ENCODE measurements at places on chromosomes 1 and 21. TPM values are rescaled to one million over a fixed set of nuclear protein-coding genes. Genes with fewer than 3 reads are reported as not detected.

DNA sequence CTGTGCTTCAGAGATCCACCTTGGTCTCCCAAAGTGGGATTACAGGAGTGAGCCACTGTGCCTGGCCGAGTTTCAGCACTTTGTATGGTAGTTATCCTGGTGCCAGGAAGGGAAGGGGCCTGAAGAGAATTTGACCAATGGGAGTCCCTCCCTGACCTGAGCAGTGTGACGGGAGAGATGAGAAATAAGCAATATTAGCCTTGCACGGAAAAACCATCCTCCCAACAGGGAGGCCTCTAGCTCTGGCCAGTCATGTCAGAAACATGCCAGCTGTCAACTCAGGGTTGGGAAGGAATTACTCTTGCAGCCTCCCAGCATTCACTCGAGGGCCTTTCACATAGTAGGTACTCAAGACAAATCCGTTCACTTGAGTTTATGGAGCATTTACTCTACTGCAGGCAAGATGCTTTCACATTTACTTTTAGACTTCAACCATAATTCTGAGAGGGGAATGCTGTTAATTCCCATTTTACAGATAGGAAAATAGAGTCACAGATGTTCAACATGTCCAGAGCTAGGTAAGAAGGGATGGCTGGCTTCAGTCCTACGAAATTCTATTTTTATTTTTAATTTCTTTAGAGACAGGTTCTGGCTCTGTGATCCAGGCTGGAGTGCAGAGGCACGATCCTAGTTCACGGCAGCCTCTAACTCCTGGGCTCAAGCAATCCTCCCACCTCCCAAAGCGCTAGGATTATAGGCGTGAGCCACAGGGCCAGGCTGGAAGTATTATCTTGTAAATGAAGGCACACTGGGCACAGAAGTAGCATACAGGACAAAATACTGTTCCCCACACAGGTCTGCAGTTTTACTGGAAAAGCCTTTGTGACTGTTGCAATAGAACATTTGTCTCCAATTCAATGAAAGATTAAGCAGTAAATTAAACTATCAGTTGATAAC is 3.2 kb upstream of the ATP13A2 start:
- peak; percentile 44 for DNase-seq

GRCh38 chr1:236471653-236472052 is 52.1 kb upstream of the LGALS8 start:
- peak; percentile 30 for DNase-seq

DNA sequence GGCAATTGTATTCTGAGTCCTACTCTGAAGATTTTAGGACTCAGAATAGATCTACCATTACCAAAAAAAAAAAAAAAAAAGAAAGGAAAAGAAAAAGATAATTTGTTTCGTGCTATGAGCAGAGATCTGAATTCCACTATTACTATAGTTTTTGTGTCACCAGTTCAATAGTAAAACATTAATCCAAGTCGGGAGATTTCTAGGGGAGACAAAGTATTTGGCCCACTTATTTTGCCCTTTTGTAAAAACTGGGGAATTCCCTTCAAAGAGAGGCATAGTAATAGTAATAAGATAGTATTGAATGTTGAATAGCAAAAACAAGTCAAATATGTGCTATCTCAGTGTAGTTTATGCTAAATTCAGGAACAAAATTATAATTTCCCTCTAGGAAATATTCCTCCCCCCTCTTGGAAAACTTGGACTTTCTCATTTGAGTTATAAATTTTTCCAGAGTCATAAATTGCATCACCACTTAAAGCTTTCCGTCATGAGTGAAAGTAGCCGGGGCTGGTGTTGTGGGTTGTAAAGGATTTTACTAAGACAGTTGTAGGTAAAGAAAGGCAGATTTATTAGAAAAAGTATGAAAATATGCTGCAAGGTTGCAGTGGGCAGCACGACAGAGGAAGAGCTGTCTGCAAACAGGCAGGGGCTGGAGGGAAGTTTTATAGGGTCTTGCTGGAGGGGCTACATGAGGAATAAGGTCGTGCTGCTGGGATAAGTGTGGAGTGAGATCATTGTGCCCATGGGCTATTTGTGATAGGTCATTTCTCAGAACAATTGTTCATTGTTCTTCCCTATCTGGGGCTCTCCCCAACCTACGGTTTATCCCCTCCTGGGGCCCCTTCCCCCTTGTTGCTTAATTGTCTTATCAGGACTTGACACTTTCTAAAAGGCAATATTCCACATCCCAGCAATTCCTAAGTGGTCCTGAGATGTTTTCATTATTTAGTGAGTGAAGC is 1009.9 kb downstream of the PLA2G4A start:
- no peak for DNase-seq

Gene OR2L8
- not detected for total RNA-seq

Gene IPO13
- 29.2 TPM for total RNA-seq

Gene AIRE
- 0.31 TPM for total RNA-seq

- no peak for DNase-seq
Measured at GRCh38 chr1:172172352-172172831, 248.1 kb upstream of the C1orf105 start.

Gene ERICH3
- total RNA-seq = not detected

GRCh38 chr1:53544728-53545515 is 85.7 kb downstream of the DMRTB1 start:
- peak; percentile 20 for DNase-seq

Gene SPRR2E
- not detected for total RNA-seq

DNA sequence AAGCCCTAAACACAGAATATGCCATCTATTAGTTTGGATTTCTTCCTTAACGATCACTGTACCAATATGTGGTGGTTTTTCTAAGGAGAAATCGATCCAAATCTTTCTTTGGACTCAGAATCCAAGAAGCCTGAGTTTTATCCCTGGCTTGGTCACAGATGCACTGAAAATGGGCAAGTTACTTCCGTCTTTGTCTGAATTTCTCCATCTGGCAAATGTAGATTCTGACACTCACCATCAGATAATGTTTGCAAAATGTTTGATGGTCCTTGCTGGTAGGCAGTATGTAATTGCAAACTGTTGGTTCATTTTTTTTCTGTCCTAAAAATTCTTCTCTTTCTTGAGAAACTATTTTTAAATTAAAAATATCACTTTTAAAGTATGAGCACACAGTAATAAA is 115.0 kb downstream of the TSEN15 start:
- no peak for DNase-seq

Gene OR2T34
- total RNA-seq = not detected

- no peak for DNase-seq
Measured at GRCh38 chr1:200314085-200314750, 95.6 kb downstream of the ZNF281 start.

GRCh38 chr1:164728719-164729118 is 169.7 kb downstream of the PBX1 start:
- no peak for DNase-seq

Gene HMGCS2
- total RNA-seq = not detected

- DNase-seq = no peak
Measured at GRCh38 chr1:200380589-200381021, 29.2 kb downstream of the ZNF281 start.

- DNase-seq = no peak
Measured at GRCh38 chr1:186983327-186983726, 154.6 kb downstream of the PLA2G4A start.

GRCh38 chr21:36627242-36627641 is 71.7 kb upstream of the SIM2 start:
- DNase-seq = no peak

DNA sequence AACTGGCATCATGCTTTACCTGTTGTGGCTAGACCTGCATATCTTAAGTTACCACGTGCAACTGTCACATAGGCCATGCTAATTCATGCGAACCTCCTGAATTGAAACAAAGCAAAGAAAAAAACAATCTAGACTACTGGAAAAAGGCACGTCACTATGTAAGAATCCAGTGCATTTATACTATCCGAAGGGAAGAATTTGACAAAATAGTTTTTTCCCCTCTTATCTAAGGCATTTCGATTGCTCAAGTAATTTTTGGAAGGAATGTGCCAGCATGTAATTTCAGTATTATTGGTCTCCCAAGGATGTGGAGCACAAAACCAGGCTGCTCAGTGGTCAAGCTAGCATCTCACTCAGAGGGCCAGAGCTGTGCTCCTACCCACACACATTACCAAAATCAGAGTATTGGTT is 31.5 kb upstream of the C1orf198 start:
- DNase-seq = no peak

GRCh38 chr1:167000546-167000945 is 11.5 kb downstream of the MAEL start:
- DNase-seq = no peak

- DNase-seq = no peak
Measured at GRCh38 chr1:69911301-69911801, 294.0 kb downstream of the LRRC40 start.

GRCh38 chr1:207869859-207870258 is 41.1 kb downstream of the CD34 start:
- DNase-seq = no peak

Gene TDRD5
- 0.28 TPM for total RNA-seq

Gene TMIGD3
- total RNA-seq = 0.17 TPM

Gene XCL2
- total RNA-seq = not detected

- no peak for DNase-seq
Measured at GRCh38 chr1:237303929-237304328, 261.9 kb downstream of the RYR2 start.

Measured in H7 (cell line).